ENCODE measurements at places on chromosomes 4 and X.

- DNase-seq: no peak
Observed at GRCh38 chr4:120299631-120300030, 233.0 kb upstream of the MAD2L1 start.

DNA sequence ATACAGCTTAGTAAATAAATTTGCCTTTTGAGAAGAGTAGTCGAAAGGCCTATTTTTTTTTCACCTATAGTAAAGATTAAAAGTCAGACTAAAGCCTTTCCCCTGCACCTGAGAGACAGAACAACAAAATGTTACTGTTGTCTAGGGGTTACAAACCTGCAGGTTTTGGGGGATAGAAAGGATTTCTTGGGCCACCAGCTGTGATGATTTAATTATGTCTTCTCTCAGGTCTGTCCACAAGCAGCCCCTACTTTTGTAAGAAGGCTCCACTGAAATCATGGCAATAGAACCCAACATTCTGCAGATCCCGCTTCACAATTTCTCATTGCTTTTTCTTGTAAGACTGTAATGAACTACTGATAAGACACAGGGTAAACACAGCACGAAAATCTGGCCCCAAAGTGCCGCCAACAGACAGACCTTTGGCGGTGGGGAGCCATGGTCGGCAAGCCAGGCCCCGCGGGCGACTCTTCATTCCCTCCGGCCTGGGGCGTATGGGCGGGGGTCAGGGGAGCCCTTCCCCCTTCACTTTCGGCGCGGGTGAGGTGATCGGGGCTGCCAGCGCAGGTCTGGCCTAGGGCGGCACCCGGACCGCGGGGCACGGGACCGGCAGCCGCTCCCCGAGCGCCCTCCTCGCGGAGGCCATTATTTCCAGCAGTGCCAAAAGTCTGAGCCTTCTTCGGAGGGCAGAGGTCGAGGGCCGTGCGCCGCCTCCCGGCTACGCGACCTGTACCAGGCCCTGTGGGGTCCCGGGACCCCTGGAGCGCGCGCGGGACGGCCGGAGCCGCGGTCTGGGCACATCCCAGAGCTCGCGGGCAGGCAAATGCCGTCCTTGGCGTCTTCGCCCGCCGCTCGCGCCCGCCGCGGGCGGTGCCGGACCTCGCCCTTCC, 812 bp upstream of the KDM6A start:
- peak; percentile 1 for DNase-seq

DNA sequence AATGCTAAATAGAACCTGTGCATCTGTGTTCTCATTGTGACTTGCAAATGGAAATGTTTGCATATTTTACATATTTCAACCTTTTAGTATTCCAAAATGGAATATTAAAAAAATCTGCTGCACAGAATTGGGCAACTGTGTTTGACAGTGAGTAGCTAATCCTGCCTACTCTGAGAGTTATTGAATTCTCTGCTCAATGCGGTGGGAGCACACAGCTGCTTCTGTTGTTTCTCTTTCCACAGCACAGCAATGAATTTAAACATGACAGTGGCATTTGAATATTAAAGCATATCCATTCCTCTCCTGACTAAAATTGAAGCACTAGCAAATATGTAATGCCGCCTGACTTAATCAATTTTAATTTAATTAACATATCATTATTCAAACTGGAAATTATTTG, 366.6 kb downstream of the GASK1B start:
- peak; percentile 4 for DNase-seq

GRCh38 chrX:16185725-16186136, 18.4 kb downstream of the MAGEB17 start:
- DNase-seq: peak; percentile 86

- DNase-seq: peak; percentile 66
Observed at GRCh38 chr4:137531168-137531985, 917 bp downstream of the PCDH18 start.

DNA sequence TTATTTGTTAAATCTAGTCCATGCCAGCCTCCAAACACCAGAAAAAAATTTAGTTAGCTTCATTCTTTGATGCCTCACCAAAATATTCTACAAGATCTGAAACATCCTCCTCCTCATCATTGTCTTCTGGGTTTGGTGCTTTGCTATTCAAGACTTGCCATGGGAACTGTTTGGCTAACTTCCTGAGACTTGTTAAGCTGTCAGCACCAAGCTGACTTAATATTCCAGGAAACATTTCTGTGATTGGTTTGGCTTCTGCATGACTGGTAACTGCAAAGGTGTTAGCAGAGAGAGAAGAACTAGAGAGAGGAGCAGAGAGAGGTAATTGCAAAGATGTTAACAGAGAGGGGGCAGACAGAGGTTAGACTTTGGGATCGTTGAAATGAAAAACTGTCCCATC, 101.3 kb downstream of the PALLD start:
- DNase-seq: peak; percentile 84

- peak; percentile 81 for DNase-seq
Observed at GRCh38 chr4:57020467-57021101, 41.9 kb downstream of the POLR2B start.

DNA sequence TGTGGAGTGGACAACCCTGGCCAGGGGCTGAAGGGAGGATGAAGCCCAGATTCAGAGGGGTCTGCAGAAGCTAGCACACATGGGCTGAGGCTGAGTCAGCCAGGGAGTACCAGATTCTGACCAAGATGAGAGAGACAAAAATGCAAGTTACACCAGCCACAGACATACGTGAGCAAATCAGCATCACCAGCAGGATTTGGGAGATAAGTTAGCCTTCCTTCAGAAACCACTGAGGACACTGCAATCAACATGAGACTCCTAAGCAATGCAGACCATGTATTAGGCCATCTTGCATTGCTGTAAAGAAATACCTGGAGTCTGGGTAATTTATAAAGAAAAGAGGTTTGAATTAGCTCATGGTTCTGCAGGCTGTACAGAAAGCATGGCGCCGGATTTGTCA, 57.0 kb upstream of the PAGE5 start:
- no peak for DNase-seq

- no peak for DNase-seq
Observed at GRCh38 chrX:152878976-152879755, 18.7 kb upstream of the ZNF185 start.

DNA sequence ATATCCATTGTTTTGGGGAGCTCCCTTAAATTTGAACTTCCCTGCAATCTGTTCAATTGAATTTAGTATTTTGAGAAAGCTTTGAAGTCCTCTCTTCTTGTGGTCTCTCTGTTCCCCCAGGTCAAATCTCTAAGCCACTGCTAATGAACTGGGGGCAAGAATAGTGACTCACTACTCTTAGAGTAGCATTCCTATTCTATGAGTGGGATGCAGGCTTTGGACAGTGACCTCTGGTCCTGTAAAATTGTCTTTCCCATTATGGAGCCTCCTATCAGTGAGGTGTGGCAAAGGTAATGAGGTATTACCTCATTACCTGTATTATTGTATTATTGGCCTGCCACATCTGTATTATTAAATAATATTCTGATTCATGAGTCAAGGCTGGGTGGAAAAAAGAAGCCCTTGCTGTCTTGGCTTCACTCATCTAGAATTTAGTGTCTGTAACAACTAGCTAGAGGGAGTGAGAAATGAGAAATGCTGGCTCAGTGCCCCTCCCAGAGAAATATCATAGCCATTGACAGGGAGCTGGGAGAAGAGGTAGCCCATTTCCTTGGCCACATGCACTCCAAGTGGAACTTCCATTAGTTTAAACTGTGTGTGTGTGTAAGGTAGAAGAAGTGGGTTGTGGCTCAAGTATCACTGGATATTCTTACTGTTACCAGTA, 393.9 kb upstream of the CTSO start:
- DNase-seq: peak; percentile 41

GRCh38 chr4:98546910-98547594, 111.4 kb downstream of the TSPAN5 start:
- peak; percentile 62 for DNase-seq

DNA sequence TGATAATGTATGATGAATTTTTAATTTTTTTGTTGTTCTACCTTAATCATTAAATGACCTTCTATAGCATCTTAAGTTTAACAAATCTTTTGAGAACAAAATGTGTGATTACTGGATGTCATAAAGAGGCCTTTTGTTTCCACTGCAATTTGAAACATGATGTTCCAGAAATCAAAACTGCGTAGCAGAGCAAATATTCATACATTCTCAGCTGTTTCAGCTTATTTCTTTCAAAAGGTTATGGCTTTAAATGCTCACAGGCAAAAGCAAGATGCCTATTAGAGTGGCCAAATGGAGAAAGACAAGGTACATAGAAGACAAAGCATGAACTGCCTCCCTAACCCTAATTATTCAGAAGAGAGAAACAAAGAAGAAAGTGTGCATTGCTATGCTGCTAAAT, 233.0 kb upstream of the SLC7A11 start:
- DNase-seq: no peak

DNA sequence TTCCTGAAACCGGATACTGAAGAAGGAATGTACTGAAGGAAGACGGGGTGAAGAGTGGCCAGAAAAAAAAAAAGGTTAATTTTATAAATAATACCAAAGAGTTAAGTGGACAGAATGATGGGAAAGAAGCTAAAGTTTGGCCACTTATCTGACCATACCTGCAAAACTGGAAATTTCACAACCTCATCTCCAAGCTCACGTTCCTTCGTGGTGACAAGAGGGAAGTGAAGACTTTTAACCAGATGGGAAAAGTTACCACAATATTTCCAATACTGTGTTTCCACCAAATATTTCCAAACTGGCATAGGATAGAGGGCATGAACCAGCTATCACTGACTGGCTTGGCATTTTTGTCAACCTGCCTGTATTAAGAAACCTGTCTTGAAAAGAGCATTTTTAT, 56.4 kb downstream of the MAML3 start:
- no peak for DNase-seq

- DNase-seq: no peak
Observed at GRCh38 chrX:125710403-125711062, 390.9 kb downstream of the TEX13C start.

DNA sequence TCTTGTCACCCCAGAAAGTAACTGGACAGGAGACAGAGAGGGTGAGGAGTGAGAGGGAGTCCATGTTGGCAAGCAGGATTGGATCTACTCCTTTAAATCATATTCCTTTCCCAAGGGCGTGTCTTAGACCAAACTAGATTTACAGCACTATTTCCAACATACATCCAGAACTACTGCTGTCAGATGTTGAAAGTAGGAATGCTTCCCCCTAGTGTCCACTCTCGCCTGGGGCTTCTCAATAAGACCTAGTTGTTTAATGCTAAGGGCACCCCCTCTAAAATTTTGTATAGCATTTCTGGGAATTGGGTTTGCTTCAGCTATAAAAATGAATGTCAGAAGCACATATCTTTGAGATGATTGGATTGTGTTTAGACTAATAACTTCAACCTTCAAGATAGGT, 13.3 kb downstream of the OFD1 start:
- DNase-seq: peak; percentile 58

- peak; percentile 39 for DNase-seq
Observed at GRCh38 chr4:73446336-73446938, 10.4 kb downstream of the AFP start.

- DNase-seq: no peak
Observed at GRCh38 chr4:184281231-184282139, 63.8 kb upstream of the ENPP6 start.

- DNase-seq: no peak
Observed at GRCh38 chr4:151908201-151908600, 147.4 kb upstream of the GATB start.

- DNase-seq: no peak
Observed at GRCh38 chr4:163172647-163173046, 6.0 kb upstream of the NAF1 start.

GRCh38 chr4:142696334-142697122, 149.6 kb downstream of the INPP4B start:
- DNase-seq: no peak

DNA sequence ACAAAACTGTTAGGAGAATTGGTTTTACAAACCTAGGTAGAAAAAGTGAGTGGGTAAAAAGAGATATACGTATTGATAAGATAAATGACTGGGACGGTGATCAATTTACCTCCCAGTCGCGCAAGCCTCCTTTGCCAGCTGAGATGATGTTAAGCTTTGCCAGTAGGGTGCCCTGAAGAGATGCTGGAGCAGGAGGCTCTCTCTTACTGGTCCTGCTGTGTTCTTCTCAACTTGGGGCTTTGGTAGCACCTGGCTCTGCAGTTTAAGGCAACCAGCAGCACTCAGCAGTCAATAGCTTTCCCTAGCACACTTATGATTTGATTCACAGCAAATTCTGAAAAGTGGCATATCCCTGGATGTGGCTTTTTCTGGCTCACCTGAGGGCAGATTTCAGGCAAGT, 1461.7 kb downstream of the ADGRL3 start:
- no peak for DNase-seq

DNA sequence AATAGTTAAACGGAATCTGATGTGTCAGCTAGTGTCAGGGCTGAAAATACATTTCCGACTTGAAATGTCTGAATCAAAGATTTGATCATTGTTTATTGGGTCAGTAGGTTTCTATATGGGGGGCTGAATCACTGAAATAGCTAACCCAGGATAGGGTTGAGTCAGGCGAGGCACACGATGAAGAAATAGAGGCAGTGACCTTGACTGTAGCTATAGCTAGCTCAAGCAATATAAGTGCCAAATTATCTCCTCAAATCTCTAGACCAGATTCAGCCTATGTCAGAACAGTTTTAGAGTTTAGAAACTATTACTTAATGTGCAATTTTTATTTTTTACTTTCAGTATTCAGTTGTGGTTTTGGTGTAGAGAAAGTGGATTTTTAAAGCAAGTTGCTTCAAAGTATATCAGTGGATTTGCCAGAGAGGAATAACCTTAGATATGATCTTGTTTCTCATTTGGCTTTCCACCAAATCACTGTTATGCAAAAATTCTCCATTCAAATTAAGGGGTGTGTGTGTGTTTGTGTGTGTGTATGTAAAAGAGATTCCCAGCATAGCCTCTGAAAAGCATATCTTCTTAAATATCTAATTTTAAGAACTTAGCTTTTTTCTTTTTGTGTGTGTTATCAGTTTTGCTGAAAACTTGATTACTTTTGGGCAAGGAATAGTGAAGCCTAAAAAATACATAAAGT, 100.3 kb upstream of the RPL34 start:
- no peak for DNase-seq

- DNase-seq: no peak
Observed at GRCh38 chr4:73499996-73500765, 18.6 kb downstream of the AFM start.

DNA sequence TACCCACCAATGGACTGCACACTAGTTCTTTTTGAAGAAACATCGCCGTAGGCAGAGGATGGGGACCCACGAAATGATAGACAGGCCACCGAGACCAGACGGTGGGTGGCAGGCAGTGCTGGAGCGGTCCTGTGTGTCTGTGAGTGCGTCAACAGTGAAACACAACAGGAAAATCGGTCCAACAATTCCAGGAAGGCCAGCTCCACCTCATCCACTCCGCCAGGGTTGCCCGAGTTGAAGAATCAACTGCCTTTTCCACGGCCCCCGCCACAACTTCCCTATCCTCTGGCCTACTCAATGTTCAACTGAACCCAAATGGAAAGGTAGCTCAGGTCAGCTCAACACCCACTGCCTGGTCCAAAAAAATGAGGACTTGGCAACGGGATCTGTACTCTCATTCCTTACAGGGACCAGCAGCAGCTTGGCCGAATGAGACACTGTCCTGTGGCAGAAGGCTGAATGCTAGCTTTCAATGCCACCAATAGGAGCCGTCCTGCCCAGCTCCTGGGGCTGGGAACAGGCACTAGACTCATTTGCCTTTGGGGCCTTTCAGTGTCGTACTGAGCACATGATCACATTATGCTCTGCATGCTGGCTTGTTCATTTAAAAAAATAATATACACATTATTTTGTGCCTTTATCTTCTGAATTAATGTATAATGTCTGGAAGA, 43.5 kb downstream of the MID1 start:
- DNase-seq: no peak

GRCh38 chr4:185145572-185145971, 2.5 kb downstream of the SLC25A4 start:
- no peak for DNase-seq

Data from fibroblast of skin of abdomen (primary cell).